ENCODE measurements at places on chromosomes 2 and 18.

DNA sequence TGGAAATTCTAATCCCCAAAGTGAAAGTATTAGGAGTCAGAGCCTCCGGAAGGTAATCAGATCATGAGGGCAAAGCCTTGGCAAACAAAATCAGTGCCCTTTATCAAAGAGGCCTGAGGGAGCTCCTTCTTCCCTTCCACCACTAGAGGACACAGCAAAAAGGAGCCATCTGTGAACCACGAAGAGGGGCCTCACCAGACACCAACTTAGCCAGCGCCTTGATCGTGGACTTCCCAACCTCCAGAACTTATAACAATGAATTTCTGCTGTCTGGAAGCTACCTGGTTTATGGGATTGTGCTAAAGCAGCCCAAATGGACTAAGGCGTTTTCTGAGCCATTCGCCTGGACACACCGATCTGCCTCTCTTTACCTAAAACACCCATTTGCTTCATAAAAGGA lies 133.1 kb downstream of the EIPR1 start:
- DNase-seq, result no peak

GRCh38 chr2:50018921-50019320 lies 864.6 kb upstream of the FSHR start:
- DNase-seq, result no peak

DNA sequence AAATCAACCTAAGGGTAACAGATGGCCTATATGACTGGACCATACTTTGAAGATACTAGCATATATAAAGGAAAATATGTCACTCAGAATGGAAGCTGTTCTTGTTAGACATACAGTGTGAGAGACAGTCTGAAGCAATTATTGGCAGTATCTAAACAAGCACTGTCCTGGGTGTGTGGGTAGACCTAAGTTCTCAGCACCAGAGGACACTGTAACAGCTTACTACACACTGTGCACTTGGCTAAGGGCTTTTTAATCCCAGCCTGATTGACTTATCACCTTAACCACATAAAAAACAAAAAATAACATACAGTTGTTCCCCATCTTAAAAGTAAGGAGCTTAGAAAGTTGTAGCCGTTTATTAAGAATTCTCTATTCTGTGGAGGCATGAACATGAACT lies 1066.1 kb upstream of the FANCL start:
- DNase-seq, result no peak

DNA sequence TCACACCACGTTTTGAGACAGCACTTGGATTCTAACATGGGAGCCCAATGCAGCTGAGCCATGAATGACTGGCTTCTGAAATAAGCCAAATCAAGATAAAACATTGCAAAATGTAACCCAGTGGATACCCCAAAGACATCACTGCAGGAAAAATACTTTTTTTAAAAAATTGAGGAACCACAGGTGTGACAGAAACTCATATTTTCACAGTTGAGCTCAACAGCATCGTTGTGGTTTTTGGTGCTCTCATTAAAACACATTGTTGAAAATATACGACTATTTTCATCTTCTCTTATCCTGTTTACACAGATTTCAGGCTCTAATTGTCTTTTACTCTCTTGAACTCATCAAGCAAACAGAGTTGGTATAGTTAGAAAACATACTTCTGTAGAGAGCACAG lies 429.3 kb upstream of the VRK2 start:
- no peak for DNase-seq

- no peak for DNase-seq
These were observed 144.6 kb upstream of the RMP24 start for GRCh38 chr18:35827903-35828275.

GRCh38 chr2:100008956-100009355 lies 133.4 kb downstream of the AFF3 start:
- no peak for DNase-seq

DNA sequence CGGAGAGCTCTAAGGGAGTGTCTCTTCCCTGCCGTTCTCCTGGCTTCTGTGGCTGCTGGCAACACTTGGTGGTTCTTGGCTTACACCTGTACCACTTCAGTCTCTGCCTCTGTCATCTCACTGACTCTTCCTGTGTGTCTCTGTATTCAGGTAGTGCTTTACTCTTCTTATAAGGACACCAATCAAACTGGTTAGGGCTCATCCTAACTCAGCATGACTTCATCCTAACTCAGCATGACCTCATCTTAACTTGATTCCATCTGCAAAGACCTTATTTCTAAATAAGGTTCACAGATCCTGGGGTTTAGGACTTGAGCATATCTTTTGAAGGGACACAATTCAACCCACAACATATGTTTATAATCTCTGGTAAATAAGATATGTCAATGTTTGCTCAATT lies 51.6 kb upstream of the DSEL start:
- no peak for DNase-seq

DNA sequence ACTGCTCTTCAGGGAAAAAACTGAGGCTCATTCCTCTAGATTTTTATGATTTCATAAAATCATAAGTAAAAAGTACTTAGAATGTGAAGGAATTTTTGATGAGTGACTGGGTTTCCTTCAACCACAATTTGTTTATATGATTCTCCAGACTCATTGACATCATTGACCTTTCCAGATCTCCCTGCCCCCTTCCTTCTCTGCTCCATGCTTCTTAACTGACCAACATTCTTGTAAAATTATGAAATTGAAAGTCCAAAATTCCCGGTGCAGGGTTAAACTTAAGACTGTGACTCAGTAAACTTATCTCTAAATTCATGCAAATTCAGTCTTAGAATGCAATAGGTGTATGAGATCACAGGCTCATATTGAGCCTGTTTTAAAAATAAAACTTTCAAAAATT lies 648.9 kb downstream of the TDRD15 start:
- no peak for DNase-seq

GRCh38 chr2:154261473-154262027 lies 389.8 kb downstream of the GALNT13 start:
- no peak for DNase-seq

GRCh38 chr2:54524226-54524991 lies 68.3 kb downstream of the SPTBN1 start:
- DNase-seq, result peak; percentile 57

DNA sequence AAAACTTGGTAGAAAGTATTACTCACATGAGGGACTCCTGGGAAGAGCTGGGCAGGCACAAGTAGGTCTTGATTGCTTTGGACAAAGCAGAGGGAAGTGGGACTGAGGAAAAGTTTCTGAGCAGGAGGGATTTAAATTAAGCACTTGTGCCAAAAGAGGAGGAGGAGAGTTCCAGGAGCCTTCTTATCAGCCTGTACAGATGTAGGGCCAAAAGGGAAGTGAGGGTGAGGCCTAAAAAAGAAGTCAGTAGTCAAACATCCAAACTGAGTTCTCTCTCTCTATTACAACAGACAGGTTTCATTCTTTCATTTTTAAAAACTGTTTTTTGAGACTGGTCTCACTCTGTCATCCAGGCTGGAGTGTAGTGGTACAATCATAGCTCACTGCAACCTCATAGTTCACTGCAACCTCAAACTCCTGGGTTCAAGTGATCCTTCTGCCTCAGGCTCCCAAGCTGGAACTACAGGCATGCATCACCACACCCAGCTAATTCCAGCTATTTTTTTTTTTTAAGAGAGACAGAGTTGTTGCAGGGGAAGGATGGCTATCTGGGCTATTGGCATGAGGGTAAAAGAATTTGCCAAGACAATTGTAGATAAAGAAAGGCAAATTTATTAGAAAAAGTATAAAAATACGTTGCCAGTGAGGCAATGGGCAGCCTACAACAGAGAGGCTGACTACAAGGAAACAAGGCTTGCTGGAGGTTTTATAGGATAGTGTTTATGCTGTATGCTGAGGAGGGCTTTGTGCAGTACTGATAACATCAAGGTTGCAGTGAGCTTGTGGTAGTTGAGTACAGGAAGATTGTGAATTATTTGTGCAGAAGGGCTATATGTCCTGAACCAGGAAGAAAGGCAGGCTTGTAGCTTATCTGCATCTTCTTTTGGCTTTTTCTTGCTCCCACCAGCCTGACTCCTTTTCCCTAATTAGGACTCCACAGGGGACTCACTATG lies 29.0 kb downstream of the CFAP210 start:
- no peak for DNase-seq

DNA sequence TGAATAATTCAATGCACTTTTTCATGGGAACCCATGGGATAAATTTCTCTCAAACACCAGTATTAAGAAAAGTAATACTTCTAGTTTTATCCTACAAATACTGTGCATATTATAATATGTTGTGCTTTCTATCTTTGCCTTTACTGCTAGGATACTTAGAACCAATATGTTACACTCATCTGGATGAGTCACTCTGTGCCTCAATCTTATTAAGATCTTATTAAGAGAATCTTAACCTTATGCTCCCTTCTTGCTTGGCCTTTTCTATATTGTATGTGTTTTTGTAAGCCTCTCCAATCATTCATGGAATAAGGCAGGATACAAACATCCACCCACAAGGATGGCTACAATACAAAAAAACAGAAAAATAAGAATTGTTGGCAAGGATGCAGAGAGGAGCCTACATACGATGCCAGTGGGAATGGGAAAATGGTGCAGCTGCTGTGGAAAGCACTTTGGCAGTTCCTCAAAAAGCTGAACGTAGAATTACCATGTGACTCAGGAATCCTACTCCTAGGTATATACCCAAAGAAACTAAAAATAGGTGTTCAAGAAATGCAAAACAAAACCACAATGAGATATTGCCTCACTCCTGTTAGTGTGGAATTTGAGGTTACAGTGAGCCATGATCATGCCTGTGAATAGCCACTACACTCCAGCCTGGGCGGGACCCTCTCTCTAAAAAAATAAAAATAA lies 10.7 kb upstream of the TWSG1 start:
- DNase-seq, result no peak

- DNase-seq, result no peak
These were observed 8.3 kb downstream of the ATG16L1 start for GRCh38 chr2:233259730-233260129.

DNA sequence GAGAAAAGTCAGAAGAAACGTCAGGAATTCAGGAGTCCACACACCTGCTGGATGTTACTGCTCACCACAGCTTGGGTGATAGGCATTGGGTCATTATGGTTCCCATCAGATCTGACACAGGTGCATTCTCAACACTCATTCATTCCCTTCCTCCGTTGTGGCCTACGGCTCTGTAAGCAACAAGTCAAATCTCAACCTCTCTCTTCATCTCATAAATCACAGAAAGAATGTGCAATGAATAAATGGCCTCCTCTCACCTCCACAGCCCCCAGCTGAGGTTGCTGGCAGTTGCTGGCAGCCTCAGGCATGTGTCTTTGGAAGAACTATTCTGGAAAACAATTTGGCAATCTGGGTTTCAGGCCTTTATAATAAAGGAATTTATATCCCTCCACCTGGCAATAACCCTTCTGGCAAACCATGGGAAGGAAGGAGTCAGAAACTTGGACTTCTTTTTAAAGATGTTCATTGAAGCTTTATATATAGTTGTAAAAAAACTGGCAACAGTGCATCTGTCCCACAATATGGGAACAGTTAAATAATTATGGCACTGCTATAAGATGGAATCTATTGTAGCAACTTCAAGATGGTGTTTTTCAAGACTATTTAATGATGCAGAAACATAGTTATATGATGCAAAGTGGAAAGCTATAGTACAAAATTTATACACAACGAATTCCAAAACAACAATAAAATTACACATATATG lies 175.4 kb downstream of the ANAPC1 start:
- DNase-seq, result no peak

GRCh38 chr2:206616151-206616550 lies 26.1 kb upstream of the FAM237A start:
- no peak for DNase-seq

- DNase-seq, result no peak
These were observed 43.9 kb downstream of the TOGARAM2 start for GRCh38 chr2:29024882-29025430.

DNA sequence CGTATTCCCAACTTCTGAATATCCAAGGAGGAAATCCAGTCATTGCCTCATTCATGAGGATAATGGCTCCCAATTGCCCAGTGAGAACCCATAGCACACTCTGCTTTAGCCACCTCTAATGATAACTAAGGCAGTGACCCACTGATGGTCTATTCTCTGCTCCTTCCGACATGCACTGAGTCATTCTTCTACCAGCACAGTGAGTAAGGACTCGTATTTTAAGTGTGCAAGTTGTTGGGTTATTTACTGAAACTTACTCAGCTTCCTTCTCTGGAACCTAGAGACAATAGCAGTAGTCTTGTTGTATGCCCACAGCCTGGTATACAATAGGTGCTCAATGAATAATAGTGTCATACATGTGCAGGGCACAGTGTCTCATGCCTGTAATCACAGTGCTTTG lies 81.1 kb upstream of the ZNF397 start:
- DNase-seq, result no peak

- peak; percentile 47 for DNase-seq
These were observed at the start of gene OTX1 for GRCh38 chr2:63050334-63051041. TSS of gene OTX1 (plus strand) at chr2:63050830. CDS start at chr2:63052991, 2,161 bp downstream.

DNA sequence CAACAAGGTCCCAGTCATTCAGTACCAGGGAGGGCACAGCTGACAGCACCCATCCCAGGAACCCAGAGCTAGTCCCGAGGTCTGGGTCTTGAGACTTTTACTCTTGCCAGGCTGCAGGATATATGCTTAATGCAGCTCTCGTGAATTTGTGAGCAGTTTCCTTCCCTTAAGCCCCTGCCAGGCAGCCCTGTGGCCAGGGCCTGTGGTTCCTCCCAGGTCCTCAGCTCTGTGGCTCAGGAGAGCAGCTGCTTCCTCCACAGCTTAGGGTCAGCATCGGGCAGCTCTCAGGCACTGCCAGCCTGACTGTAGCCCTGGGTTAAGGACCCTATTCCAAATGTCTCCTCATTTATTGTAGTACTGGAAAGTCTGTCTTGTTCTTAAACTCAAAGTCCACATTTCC lies 1384.8 kb downstream of the RPIA start:
- no peak for DNase-seq

DNA sequence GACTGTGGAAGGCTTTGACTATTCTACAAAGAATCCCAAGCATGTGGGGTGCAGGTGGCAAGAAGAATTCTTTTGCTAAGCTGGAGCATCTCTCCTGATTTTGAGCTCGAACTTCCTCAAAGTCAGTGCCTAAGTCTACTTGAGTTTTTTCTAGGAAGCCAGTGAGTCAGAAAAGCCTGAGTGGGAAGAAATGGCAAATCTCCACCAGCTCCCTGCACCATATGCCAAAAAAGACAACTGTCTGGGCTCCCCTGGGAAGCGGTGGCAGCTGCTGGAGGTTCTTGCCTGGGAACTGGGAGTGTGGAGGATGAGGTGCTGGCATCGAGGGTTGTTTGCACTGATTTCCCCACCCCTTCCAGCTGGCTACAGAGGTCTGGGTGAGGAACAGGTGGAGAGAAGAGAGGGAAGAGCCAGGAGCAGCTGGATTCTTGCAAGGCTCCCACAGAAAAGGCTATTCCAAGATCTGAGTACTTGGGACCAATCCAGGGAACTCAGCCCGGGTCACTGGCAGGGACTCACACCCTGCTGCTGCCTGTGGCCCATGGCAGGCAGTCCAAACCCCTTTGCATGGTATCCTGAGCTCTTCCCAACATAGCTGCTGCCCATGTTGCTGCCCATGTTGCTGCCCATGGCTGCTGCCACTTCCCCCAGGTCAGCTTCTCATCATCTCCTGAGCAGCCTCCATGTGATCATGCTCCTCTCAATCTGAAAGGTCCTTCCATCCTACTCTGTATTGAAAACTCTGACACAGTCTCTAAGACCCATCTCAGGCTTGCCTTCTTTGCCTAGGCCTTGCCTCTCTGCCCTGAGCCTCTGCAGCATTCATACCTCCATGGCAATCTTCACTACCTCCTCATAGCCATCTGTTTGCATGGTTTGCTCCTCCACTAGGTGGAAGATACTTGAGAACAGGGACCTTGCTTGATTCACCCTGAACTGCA lies 128.3 kb upstream of the SPATS2L start:
- no peak for DNase-seq

GRCh38 chr2:23460228-23460627 lies 75.2 kb downstream of the KLHL29 start:
- DNase-seq, result no peak

- DNase-seq, result no peak
These were observed 284.1 kb downstream of the MYCN start for GRCh38 chr2:16224298-16225045.
